Activated CD4-positive, alpha-beta memory T cell treated with anti-CD3 and anti-CD28 coated beads for 36 hours (primary cell): ENCODE measurements at places on chromosomes 11 and 22. TPM values are rescaled to one million over a fixed set of nuclear protein-coding genes. Genes with fewer than 3 reads are reported as not detected.

The ARHGAP8 gene
- 0.73 TPM for total RNA-seq

The OR5B21 gene
- total RNA-seq, result not detected

The ADM2 gene
- 7.4 TPM for total RNA-seq

The TTC38 gene
- total RNA-seq, result 9.4 TPM

The TH gene
- total RNA-seq, result not detected

The KDM4E gene
- not detected for total RNA-seq

The SMIM38 gene
- total RNA-seq, result 1.5 TPM

The UVRAG gene
- total RNA-seq, result 15.5 TPM

The IMMP1L gene
- 20.4 TPM for total RNA-seq

The TTLL12 gene
- total RNA-seq, result 64.4 TPM

The HDAC10 gene
- 47.6 TPM for total RNA-seq

The MMP1 gene
- not detected for total RNA-seq

The NPAS4 gene
- not detected for total RNA-seq
